ENCODE measurements at places on chromosomes 12 and 14. TPM values are rescaled to one million over a fixed set of nuclear protein-coding genes. Genes with fewer than 3 reads are reported as not detected.
A peak's percentile ranks its signal among the peaks of the same experiment; 100 is the strongest.

DNA sequence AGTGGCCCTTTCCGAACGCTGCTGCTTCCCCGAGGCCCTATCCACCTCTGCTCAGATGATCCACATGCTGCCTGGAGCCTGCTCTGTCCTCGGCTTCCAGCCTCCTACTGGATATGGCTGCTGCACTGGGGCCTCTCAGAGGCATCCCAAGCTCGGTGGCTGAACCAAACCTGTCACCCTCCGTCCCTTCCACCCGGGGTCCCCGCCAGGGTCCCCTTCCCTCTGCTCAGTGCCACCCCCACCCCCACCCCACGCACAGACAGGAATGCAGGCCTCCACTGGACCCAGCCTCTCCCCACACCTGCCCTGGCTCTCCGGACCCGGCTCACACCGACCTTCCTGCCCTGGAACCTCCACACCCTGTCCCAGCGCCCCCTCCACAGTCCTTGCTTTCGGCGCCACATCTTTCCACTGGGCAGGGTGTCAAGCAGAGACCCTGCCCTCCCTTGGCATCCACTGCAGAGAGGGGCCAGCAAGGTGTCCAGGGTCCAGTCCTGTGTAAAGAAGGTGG is 6.1 kb downstream of the CEP170B start:
- no peak overlapping the region for H3K27ac ChIP-seq
- H3K4me3 ChIP-seq = no peak overlapping the region
- H3K27me3 ChIP-seq = peaks cover 8% of the 10 kb centered on the region
- no peaks in the 10 kb centered on the region for H3K4me1 ChIP-seq
- DNase-seq = peak; percentile 28
- no peaks in the 10 kb centered on the region for H3K36me3 ChIP-seq

DNA sequence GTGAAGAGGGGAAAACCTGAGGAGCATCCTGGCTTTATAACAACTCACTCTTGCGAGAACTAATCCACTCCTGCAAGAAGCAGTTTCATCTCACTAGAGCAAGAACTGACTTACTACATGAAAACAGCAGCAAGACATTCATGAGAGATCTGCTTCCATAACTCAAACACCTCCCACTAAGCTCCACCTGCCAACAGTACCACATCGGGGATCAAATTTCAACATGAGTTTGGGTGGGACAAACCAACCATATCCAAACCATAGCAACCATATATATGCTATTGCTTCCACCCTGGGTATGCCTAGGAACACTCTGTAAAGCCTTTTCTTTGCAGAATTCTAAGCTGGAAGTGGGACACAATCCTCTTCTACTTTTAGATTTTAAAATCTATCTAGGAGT is 13.9 kb upstream of the AVPR1A start:
- DNase-seq = no peak
- H3K36me3 ChIP-seq = no peaks in the 10 kb centered on the region
- H3K27me3 ChIP-seq = peaks cover 3% of the 10 kb centered on the region
- no peak overlapping the region for H3K27ac ChIP-seq
- H3K4me3 ChIP-seq = no peak overlapping the region

DNA sequence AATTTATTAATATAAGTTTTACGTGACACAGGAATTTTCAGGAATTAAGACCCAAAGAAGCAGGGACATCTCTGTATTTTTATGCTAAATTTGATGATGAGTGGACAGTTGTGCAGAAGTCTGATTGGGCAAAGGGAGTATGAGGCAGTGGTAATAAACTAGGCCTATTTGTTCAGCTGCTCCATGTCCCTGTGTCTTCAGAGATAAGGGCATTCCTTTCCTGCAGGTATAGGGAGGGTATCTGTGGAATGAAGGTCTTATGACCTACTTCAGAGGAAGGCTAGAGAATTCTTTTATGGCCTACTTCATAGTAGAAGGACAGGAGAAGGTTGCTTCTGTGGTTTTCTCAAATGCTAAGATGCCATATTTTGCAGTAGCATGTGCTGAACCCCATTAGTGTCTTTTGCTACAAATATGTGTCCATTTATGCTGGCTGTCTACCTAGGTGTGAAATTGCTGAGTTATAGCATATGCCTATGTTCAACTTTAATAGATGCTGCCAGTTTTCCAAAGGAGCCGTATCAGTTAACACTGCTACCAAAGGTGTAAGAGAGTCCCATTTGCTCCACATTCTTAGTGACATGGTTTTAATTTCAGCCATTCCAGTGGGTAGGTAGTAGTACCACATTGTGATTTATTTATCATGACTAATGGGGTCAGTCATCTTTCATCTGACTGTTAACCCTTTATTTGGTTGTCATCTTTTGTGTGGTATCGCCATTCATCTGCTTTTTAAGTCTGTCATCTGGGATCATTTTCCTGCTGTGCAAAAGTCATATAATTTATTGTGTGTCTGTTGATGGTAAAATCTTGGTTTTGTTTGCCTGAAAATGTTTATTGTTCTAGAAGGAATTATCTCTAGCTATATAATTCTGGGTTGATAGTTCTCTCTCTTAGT is 410.7 kb upstream of the RGS6 start:
- peaks cover 8% of the 10 kb centered on the region for H3K4me1 ChIP-seq
- H3K36me3 ChIP-seq = peaks cover 31% of the 10 kb centered on the region
- no peak for DNase-seq
- H3K27me3 ChIP-seq = no peaks in the 10 kb centered on the region

The CSAD gene
- 28.1 TPM for total RNA-seq

The HHIPL1 gene
- total RNA-seq = 0.17 TPM

The COX8C gene
- not detected for total RNA-seq

The ITGA5 gene
- total RNA-seq = 90.6 TPM

Measured in activated naive CD8-positive, alpha-beta T cell treated with anti-CD3 and anti-CD28 coated beads, Interleukin-2, amount 10 ng/mL, durations not matched to agents 7 days and 5 days (primary cell).